Epithelial cell of prostate (primary cell): ENCODE measurements at places on chromosomes 13 and 19.
A peak's percentile ranks its signal among the peaks of the same experiment; 100 is the strongest.

- DNase-seq = no peak
These were observed 4.5 kb downstream of the SLITRK1 start for GRCh38 chr13:83877651-83878355.

DNA sequence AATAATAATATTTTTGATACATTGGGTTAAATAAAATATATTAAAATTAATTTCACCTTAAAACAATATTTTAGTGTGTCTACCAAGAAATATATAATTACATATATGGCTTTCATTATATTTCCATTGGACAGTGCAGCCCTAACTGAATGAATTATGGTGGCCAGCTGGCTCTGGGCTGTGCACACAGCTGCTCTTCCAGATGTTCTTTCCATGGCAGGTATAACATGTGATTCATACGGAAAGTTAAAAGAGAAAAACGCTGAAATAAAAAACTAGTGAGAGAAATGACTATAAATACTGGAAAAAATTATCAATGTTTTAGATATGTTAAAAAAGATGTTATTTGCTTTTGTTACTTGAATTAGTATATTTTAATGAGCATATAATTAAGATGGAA is 216.3 kb downstream of the RGCC start:
- no peak for DNase-seq

- no peak for DNase-seq
These were observed 544.6 kb downstream of the SLITRK6 start for GRCh38 chr13:85254641-85255040.

GRCh38 chr19:13839130-13839937 is 37.6 kb upstream of the NANOS3 start:
- no peak for DNase-seq

DNA sequence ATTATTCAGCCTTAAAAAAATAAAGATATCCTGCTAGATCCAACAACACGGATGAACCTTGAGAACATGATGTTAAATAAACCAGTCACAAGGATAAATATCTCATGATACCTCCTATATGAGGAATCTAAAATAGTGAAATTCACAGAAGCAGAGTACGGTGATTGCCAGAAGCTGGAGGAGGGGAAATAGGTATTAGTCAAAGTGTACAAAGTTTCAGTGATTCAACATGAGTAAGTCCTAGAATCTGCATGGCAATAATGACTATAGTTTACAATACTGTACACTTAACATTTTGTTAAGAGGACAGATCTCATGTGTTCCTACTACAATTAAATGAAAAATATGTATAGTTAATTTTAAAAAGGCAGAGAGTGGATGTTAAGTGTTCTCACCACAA is 206.6 kb upstream of the SLC10A2 start:
- peak; percentile 34 for DNase-seq

GRCh38 chr13:26382366-26382765 is 128.4 kb downstream of the CDK8 start:
- DNase-seq = no peak

DNA sequence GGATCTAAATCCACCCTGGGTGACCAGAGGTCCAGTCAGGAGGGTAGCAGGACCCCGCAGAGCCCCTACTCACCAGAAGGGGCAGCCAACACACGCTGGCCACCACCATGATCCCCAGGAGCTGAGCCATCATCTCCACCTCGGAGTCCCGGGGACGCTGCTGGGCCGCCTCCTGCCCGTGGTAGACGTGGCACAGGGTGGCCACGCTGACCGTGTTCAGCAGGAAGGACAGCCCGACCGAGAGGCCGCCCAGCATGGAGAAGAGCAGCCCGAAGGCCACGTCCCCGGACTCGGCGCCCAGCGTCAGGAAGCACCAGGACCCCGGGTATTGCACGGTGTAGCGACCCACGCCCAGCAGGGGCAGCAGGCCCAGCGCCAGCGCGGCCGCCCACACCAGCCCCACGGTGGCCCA is 6.9 kb downstream of the TBXA2R start:
- DNase-seq = no peak

DNA sequence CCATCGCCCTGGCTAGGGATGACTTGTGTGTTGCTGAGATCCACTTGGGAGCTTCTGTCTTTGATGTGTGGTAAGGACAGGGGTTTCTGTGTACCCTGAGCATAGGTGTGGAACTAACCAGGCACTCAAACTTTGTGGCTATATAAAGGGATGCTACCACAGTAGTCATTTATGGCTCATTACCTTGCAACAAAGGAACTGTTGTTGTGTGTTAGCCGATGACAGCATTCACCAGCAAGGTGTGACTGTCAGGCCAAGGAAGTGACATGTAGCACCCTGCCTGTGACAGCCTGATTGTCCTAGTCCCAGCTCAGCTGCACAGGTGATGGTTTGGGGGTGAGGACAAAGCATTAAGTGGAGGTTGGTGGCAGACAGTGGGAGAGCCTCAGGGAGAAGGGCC is 73.6 kb downstream of the COG3 start:
- DNase-seq = no peak
